ENCODE measurements at places on chromosomes 12 and 14.

GRCh38 chr14:87503711-87504110 is 489.3 kb downstream of the GALC start:
- DNase-seq, result no peak

GRCh38 chr12:51275088-51275487 is 4.9 kb upstream of the SMAGP start:
- no peak for DNase-seq

- no peak for DNase-seq
These were observed 59.7 kb downstream of the CLIP1 start for GRCh38 chr12:122362755-122363154.

DNA sequence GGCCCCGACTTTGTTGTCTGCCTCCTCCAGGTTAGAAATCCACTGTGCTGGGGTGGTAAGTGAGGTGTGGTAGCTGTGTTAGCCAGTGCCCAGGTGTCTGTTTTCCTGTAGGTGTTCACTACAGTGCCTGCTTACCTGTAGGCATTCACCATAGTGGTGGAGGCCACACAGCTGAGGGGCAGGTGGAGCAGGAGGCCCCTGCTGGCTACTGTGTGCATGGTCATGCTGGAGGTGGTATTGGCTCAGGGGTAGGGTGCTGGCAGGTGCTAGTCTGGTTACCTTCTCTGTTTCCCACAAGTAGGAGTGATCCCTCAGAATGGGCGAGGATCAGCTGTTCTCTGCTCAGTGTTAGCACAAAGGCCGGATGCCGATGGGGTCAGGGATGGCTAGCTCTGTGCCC is 217.3 kb downstream of the SYT10 start:
- no peak for DNase-seq

GRCh38 chr14:50778721-50779483 is 52.1 kb downstream of the NIN start:
- no peak for DNase-seq

DNA sequence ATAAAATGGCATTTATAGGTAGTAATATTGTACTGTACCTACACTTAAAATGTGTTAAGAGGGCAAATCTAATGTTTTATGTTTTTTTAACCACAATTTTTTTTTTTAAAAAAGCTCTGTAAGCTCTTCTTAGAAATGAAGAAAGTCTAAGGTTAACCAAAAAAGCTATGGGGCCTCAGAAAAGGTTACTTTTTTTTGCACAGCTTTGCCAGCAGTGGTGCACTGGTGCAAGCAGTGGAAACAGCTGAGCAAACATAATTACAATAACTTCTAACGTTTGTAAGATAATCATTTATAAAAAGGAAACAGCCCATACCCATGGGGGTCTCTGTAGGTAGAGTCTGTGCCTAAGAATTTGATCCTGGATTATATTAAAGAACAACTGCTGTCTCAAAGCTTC is 85.1 kb upstream of the NID2 start:
- no peak for DNase-seq

All from hematopoietic multipotent progenitor cell treated with erythropoietin and hydrocortisone succinate and interleukin-3 and kit ligand, for 17 days (in vitro differentiated cells).